ENCODE measurements at places on chromosomes 2 and 18.
A peak's percentile ranks its signal among the peaks of the same experiment; 100 is the strongest.

GRCh38 chr18:56034949-56035348 is 447.0 kb upstream of the TCF4 start:
- DNase-seq = no peak

- no peak for DNase-seq
Observed at GRCh38 chr2:27672723-27673486, 9.2 kb downstream of the SLC4A1AP start.

- DNase-seq = peak; percentile 81
Observed at GRCh38 chr2:88016086-88016959, at the start of gene RNU2-63P. Gene RNU2-63P, minus strand, starts transcription at chr2:88016547.

DNA sequence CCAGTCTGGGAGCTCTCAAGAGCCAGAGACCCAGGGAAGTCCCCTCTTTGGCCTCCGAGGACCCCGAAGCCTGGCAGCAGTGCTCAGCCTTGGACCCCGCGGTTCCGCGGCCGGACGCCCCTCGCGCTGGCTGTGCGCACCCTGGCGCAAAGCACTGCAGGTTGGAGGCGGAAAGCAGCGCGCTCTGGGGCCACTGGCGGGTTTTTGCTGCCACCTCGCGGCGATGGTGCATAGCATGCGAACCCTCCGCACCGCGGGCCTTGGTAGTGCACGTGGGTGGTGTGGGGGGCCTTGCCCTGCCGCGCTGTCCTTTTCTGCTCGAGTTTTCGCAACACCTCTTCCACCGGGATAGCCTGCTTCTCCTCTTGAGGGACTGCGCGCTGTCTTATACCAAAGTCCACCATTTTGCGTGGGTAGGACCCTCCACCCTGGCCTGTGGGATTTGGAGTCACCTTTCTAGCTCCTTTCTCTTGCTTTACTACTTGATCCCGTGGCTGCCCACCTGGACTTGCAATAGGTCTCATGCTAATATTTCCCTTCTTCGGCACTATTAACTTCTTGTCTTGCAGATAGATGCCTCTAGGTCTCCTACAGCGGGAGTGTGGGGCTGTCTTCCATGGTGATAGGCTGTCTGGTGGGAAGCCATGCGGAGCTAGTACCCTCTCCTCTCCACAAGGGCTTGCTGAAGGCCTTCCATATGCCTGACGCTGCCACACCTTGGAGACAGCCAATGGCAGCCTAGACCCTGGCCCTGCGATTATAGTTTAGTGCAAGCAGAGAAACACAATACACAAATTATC is 14.3 kb downstream of the SIX3 start:
- DNase-seq = peak; percentile 81

- DNase-seq = no peak
Observed at GRCh38 chr2:144040834-144041233, 479.1 kb downstream of the ZEB2 start.

GRCh38 chr2:13821255-13821880 is 811.1 kb upstream of the LRATD1 start:
- DNase-seq = no peak

DNA sequence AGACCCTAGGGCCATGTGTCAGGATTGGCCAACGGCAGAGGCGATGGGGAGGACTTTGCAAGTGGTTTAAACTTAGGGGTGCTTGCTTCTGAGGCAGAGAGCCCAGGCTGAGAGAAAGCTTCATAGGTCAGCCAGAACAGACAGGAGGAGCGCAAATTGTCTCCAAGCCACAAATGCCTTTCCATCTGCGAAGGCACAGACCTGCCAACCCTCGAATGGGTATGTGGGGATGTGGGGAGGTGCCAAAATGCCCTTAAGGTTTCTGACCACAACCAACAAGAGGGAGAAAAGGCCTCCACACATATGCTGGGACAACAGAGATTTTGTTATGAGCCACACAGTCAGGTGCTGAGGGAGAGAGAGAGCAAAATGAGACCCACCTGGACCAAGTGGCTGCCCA is 283.6 kb downstream of the CYP26B1 start:
- no peak for DNase-seq

DNA sequence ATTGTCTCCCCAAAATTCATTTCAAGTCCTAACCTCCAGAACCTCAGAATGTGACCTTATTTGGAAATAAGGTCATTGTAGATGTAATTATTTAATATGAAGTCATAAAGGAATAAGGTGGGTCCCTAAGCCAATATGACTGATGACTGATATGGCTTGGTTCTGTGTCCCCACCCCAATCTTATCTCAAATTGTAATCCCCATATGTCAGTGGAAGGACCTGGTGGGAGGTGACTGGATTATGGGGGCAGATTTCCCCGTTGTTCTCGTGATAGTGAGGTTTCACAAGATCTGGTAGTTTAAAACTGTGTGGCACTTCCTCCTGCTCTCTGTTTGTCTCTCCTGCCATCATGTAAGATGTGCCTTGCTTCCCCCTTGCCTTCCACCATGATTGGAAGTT is 43.0 kb upstream of the BCL11A start:
- DNase-seq = no peak

DNA sequence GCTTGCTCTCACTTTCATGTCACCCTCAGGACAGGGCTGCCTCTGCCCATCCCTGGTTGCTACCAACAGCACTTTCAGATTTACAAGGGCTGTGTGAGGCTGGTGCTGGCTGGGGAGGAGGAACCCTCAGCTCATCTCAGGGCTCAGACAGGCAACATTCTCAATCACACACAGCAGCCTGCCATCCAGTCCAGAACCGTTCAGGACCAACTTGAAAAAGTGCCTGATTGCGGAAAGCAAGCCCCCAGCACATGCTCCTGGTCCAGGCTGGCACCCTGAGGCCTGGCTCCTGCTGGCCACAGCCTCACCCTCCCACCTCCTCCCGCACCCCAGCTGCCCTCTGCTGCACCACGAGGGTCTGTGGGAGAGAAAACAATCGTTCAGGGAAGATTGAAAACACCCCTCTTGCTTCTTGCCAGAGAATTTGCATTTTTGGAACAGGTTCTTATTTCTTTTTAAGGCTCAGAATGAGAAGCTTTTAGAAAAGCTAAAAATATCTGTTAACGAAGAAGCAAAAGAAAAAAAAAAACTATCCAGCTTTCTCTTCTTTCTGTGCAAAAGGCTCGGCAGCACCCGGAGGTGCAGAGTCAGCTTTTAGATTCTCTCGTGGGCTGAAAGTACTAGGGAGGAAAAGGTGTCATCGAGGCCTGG is 403.8 kb upstream of the ID2 start:
- DNase-seq = no peak

- no peak for DNase-seq
Observed at GRCh38 chr2:75737961-75738360, 27.2 kb upstream of the GCFC2 start.

- no peak for DNase-seq
Observed at GRCh38 chr18:677145-677544, 19.7 kb downstream of the TYMS start.

DNA sequence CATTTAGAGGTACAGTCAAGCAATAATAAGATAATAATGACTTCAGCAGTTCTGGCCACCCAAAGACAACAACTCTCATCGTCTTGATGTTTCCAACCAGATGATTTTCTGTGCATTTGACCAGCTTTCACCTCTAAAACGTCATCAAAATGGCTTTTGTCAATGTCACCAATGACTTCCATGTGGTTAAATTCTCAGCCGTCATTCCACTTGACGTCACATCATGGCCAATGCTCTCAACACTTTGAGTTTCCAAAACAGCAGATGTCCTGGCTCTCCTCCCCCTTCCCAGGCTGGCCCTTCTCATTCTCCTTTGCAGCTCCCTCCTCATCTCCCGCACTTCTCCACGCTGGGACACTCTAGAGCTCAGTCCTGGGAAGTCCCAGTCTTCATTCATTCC is 258.3 kb downstream of the BCL2 start:
- DNase-seq = no peak

DNA sequence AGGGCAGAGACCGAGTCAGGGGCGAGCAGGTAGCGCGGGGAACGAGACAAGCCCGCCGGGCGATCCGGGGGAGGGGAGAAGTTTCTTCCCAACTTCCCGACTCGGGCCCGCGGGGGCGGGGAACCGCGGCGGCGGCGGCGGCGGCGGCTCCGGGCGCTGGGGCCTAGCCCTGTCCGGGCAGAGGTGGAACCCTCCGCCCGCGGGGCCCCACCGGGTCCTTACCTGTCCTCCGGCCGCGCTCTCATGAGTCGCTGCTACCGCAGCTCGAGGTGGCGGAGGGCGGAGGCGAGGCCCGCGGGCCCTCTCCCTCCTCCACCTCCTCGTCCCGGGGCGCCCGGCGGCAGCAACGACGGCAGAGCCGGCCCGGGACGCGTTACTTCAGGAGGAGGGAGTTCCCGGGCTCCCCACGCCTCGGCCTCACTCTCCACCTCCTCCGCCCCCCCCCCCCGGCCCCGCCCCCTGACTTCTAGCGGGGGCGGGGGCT is at the start of gene YES1:
YES1 (minus strand) TSS at position 351 of the 484 bp plus-strand sequence. CDS start 55,415 bp downstream, outside the sequence.
- DNase-seq = no peak

GRCh38 chr18:45034179-45034578 is 353.5 kb downstream of the SETBP1 start:
- no peak for DNase-seq

DNA sequence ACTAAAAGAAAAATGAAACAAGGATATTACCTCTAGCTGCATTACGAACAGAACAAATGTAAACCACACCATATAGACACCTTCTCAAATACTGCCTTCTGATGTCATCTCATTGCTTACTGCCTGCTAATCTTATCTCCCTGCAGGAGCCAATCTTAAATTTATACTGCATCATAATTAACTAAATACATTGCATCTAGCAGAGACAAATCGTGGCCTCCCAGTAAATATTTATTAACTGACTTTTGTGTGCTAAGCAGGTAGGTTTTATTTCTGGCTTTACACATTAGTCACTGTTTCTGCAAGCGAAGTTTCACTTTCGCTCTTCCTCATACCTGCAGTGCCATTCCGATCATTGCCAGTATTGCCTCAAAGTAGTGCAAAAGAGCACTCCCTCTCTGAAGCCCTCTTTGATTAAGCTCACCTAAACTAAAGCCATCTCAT is 67.5 kb downstream of the SPATS2L start:
- DNase-seq = no peak

GRCh38 chr2:56674084-56674483 is 490.3 kb downstream of the CCDC85A start:
- no peak for DNase-seq

DNA sequence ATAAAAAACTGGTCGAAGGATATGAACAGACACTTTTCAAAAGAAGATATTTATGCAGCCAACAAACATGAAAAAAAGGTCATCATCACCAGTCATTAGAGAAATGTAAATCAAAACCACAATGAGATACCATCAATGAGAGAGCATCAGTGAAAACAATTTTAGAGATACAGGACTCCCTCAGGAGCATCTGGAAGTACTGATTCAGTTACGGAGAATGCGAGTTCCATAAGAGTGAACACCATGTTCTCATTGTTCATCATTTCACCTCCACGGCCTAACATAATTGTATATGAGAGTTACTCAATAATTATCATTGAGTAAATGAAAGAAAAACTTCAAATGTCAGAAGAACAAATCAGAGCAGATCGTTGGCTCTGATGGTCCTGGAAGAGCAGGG is 140.9 kb upstream of the TANK start:
- DNase-seq = no peak

DNA sequence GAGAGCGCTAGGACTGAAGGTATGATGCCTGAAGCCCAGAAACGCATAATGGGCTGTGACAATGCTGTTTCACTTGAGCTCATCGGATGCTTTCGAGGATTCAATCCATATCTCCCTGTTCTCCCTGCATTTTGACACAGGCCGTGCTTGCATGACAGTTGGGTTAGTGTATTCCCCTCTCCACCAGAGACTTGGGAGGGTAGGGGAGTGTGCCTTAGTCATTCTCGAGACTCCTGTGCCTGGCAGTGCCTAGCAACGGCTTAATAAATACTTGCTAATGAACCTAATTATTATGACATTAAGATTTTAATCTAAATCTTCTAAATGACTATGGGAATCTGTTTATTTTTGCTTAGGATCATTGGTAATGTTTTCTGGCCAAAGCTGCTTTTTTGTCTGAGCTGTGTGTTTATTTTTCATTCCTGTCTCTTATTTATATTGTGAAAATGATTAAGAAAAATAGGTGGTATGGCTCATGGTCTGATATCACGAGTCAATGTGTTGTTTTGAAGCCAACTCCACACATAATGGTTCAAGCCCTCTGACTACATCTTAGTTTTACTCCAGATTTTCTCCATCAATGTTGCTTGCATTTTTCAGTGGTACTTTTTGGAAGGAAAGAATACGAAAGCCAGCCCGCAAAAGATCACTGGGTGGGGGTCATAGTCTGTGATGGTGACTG is 61.3 kb downstream of the NEDD4L start:
- DNase-seq = no peak

GRCh38 chr18:62389761-62390481 is 64.8 kb downstream of the TNFRSF11A start:
- DNase-seq = no peak

GRCh38 chr2:10573709-10574108 is 116.1 kb downstream of the NOL10 start:
- no peak for DNase-seq

DNA sequence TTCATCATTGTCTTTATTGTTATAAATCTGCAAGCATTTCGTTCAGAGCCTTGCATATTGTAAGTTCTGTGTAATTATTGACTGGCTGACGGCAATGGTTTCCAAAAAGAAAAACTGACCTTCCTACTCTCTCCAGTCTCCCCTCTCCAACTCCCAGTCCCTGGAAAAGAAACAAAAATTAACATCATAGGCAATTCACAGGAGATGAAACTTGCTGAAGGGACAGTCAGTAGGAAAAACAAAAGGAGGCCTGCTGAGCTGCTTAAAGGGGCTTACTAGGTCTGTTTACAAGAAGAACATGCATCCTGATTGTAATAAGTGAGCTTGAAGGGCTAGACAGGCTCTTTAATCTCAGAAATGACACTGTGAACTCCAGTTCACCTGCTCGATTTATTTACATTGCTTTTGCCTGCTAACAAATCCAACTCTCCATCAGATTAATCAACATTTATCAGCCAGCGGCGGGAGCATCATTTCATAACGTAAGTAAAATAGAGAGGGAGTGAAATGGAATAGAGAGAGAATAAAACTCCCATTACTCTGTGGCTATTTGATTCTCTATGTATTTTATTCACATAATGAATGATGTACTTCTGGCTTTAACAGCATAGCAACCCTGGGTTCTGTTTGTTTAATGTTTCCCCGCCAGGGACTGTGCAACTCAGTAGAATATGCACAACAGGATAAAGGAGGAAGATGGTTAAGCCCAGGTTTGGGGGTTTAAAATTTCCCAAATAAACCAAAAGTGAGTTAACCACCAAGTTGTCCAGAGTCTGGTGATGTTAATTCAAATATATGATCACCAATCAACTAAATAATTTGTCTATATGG is 256.7 kb upstream of the SETBP1 start:
- no peak for DNase-seq

GRCh38 chr18:49161627-49162026 is 210.9 kb upstream of the SMAD7 start:
- no peak for DNase-seq

GRCh38 chr2:164595031-164595430 is 26.3 kb downstream of the GRB14 start:
- no peak for DNase-seq

GRCh38 chr2:27857417-27858172 is 32.6 kb downstream of the RBKS start:
- DNase-seq = no peak

- no peak for DNase-seq
Observed at GRCh38 chr2:198214114-198214596, 409.8 kb downstream of the PLCL1 start.

GRCh38 chr2:158573739-158574138 is 117.0 kb downstream of the PKP4 start:
- no peak for DNase-seq

Data from suppressor macrophage treated with lipopolysaccharide for 4 hours (primary cell).